Stimulated activated CD4-positive, alpha-beta T cell treated with anti-CD3 and anti-CD28 coated beads, Interleukin-12 subunit alpha, Interleukin-12 subunit beta, amount 100 ng/mL, for 24 hours (primary cell): ENCODE measurements at places on chromosomes 6 and 20.

DNA sequence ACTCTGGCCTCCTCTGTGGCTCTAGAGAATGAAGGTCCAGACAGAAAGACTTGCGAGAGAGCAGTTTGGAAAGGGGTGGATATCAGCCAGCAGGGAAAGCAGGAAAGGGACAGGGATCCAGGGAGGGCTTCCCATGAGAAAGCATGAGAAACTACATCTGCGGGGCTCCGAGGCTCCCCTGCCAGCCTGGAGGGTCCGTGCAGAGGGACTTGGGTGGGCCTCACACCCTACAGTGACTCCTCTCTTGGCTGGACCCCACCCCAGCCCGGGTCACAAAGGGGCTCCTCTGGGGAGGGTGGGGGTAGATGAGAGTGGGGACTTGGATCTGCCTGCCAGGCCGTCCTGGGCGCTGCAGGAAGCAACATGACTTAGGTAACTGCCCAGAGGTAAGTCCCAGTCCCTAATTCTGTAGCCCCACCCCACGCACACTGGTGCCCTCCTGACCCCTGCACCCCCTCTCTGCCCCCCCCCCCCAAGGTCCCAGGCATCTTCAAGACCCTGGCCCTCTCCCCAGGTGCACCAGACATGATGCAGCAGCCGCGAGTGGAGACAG is at the start of gene TMEM239:
Gene TMEM239 (plus strand): TSS at position 335 of the 553 bp plus-strand sequence. CDS start 191 bp downstream, at position 526.
- no peak for DNase-seq

GRCh38 chr6:16670183-16670582 is 91.1 kb downstream of the ATXN1 start:
- no peak for DNase-seq

GRCh38 chr6:37486121-37486839 is 13.4 kb downstream of the CCDC167 start:
- DNase-seq: no peak

GRCh38 chr6:73134588-73134987 is 90.7 kb downstream of the KHDC1L start:
- no peak for DNase-seq

- no peak for DNase-seq
These were observed 112.8 kb downstream of the SAMD5 start for GRCh38 chr6:147621263-147621662.

- DNase-seq: no peak
These were observed 23.9 kb upstream of the PRL start for GRCh38 chr6:22320750-22321149.

GRCh38 chr6:13800615-13801014 is 13.7 kb downstream of the MCUR1 start:
- DNase-seq: no peak

GRCh38 chr20:20078041-20078440 is 25.7 kb downstream of the CFAP61 start:
- no peak for DNase-seq

DNA sequence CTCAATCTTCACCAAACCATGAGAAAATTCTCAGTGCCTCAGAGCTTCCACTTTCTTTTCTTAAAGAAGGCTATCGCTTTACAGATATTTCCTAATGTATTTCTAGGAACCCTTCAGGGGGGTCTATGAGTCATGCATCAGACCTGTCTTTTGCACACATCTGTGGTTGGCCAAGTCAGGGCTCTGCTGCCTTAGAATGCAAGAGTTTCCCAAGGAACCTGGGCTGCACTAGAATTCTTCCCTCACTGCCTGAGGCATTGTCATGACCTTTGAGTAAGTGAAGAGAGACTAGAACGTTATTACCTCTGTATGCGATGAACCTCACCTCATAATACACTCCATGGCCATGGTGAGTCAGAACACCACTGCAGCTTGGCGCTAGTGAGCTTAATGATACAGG is 365.0 kb upstream of the ID4 start:
- DNase-seq: no peak

- no peak for DNase-seq
These were observed 1.0 kb upstream of the CUL9 start for GRCh38 chr6:43180985-43181384.

GRCh38 chr6:73079978-73080377 is 145.3 kb downstream of the KHDC1L start:
- DNase-seq: no peak

- DNase-seq: no peak
These were observed 329.3 kb upstream of the IRAK1BP1 start for GRCh38 chr6:78538002-78538401.

DNA sequence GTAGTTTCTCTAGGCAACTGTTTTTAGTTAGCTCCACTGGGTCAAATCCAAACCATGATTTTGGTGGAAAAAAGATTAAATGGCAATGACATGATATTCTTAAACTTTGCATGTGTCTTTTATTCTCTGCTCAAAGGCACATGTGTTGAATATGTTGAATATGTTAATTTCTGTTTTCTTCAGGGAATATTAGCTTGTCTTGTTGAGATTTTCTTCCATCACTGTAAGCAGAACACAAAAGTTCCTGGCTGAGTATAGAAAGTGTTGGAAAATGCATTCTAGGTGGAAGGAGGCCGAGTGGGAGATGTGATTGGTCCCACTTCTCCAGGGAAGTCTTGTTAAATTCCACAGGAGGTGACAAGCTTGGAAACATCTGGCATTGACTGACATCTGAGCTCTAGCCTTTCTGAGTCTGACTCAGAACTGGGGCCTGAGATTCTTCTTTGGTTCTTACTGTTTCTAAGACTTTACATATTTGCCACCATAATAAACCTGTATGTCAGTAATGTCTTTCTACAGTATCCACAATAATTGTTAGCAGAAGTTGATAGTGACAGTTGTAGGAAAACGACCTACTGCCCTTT is 81.1 kb downstream of the LAMA4 start:
- DNase-seq: no peak

- DNase-seq: no peak
These were observed 87.8 kb downstream of the CDH26 start for GRCh38 chr20:60046011-60046413.

DNA sequence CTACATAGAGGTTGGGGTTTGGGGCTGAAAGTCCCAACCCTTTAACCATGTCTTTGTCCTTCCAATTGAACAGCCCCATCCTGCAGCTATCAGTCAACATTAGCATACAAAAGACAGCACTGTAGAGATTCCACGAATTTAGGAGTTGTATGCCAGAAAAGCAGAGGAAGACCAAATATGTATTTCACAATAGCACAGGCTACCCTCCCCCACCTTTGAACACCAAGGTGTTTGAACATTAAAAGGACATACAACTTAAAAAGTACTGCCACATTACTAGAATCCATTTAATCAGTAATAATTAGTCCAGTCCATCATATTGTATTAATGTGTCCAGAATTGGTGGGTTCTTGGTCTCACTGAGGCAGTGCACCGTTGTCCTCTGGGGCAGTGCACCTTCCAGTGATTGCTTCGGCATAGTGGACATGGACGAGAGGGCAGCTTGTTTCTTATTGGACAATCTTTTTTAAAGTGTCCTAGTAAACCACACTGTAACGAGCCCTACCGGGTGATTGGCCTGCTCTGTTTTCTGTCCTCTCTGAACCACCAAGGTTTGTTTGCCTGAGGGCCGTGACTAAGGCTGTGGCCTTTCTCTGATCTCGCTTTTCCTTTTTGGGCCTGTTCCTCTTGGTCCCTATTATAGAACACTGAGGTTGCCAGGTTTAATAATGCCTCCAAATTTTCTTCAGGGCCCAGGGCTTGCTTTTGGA is 36.4 kb downstream of the GSTA4 start:
- DNase-seq: no peak

DNA sequence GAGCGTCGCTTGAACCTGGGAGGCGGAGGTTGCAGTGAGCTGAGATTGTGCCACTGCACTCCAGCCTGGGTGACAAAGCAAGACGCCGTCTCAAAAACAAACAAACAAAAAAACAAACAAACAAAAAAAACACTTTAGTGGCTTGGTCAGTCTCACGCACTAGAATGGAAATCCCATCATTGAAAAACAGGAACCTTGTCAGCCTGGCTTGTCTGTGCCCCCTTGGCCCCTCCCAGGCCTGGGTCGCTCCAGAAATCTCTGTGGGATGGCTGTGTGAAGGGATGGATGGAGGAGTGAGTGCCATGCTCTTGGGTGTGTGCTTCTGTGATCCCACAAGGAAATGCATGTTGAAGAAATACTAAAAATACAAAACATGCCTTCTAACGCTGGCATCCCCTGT is 20.9 kb upstream of the NAA20 start:
- DNase-seq: no peak

GRCh38 chr6:47603995-47604394 is 94.4 kb upstream of the ADGRF4 start:
- DNase-seq: no peak

- DNase-seq: no peak
These were observed 307.0 kb upstream of the PRDM1 start for GRCh38 chr6:105779110-105779509.

- no peak for DNase-seq
These were observed 982.2 kb upstream of the MAP3K7 start for GRCh38 chr6:91569071-91569470.

GRCh38 chr20:33915726-33916331 is 77.9 kb upstream of the RALY start:
- DNase-seq: peak; percentile 18
